DMS79 treated with DMSO at 0.1 percent for 48 hours (cell line): ENCODE measurements at places on chromosomes 11 and 22.

DNA sequence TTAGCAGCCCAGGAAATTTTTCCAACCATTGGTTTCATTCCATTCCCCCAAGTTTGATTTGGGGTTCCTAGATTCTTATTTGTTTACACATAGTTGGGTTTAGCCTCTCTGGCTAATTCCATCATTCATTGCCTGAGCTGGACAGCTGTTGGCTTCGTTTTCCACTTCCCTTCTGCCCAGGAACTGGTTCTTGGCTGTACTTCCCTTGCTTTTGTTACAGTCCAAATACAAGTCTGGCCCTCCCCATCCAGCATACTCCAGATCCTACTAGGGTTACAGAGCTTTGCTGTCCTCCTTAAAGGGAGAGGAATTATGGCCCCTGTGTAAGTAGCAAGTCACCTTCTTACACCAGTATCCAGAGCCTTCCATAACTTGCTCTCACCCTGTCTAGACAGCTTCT lies 356.3 kb downstream of the FAT3 start:
- no peak for DNase-seq

DNA sequence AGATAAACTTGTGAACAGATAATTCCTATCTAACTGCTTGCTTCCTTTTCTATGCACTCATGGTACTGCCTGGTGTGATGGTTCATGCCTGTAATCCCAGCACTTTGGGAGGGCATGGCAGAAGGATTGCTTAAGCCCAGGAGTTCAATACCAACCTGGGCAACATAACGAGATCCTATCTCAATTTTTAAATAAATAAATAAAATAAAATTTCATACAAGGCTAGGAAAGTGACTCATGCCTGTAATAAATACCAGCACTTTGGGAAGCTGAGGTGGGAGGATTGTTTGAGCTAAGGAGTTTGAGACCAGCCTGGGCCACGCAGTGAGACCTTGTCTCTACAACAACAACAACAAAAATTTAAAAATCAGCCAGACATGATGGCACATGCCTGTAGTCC lies 166.6 kb downstream of the COMMD9 start:
- DNase-seq = no peak

GRCh38 chr22:45208993-45209838 lies 31.5 kb downstream of the KIAA0930 start:
- no peak for DNase-seq

- DNase-seq = no peak
Measured at GRCh38 chr11:123384116-123384515, 46.0 kb upstream of the GRAMD1B start.

DNA sequence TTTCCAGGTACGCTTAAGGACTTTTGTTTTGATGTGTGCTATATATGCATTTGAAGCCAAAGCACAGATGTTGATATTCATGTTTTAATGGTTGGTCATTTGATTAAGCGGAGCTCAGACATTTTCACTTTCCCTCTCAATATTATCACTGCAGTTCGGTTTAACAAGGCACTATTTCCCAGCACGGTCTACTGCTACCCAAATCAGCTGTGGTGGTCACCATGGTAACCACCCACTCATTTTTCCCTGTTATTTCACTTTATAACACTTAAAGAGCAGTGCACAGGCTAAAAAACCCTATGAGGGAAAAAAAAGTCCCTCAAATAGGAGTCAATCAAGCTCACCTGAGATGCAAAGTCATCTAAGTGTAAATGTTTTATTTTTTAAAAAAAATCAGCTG lies 439.6 kb upstream of the CCDC90B start:
- no peak for DNase-seq

DNA sequence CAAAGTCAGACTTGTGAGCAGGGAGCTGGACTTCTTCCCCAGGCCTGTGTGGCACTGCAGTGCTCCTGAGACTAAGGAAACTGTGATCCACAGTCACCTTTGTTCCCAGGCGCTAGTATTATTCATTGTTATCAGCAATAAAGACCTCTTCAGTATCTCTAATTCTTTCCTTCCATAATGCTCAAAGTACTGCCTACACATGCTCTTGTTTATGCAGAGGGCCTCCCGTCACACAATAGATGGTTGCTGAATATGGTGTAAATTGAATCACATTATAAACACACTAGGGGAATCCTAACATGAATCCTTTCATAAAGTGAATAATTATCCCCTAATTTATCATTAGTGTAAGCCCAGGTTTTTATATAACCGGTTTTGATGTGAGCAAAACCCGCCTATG lies 493.3 kb downstream of the BUD13 start:
- DNase-seq = no peak

DNA sequence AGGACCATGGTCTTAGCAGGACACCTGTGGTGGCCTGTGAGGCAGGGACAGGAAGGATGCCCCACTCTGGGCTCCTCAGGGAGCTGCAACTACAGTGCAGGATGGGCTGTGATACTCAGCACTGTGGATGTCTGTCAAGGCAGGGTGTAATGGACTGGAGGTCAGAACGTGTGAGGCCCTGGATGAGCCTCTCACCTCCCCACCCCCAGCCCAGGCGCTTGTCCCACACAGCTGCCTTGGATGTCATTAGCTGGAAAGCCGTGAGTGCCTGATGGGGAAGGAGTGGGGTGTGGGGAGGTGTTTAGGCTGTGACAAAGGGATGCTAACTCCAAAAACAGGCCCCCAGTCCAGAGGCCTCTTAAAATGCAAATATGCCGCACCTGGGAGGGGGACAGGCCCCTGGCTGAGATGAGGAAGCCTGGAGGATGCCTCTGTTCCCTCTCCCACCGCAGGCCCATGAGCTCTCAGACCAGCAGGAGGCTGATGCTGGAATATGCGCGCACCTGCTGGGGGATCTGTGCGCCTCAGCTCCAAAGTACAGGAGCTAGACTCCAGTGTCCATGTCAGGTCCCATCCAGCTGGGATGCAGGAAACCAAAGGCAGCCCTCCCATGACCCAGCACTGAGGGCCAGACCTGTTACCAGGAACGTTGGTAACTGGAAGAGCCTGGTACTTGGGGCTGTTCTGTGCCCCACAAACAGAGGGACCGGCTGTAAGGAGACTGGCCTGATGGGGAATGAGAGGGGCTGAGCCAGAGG lies 25.1 kb downstream of the RSPH14 start:
- DNase-seq = no peak

DNA sequence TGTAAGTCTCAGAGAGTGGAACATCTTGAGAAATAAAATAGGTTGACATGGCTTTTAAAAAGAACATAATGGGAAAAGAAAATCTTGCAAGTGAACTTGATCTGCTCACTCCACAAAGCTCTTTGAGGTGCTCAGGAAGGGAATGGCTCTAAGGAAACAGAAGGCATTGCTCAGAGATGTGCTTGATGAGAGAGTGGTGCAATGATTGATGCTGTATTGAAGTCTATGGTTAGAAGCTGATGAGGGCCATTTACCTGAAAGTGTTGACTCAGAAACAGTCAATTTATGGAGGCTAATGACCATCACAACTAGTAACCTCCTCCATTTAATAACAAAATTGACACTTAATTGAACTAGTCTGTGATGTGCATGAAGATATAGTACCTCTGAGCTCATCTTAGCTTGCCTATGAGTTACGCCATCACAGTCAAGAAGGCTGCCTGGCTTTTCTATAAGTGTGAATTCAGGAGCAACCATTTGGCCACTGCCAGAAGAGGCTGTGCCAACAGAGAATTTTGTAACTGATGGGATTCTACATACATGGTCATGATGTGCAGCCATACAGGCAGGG lies 639.1 kb downstream of the JRKL start:
- DNase-seq = no peak

DNA sequence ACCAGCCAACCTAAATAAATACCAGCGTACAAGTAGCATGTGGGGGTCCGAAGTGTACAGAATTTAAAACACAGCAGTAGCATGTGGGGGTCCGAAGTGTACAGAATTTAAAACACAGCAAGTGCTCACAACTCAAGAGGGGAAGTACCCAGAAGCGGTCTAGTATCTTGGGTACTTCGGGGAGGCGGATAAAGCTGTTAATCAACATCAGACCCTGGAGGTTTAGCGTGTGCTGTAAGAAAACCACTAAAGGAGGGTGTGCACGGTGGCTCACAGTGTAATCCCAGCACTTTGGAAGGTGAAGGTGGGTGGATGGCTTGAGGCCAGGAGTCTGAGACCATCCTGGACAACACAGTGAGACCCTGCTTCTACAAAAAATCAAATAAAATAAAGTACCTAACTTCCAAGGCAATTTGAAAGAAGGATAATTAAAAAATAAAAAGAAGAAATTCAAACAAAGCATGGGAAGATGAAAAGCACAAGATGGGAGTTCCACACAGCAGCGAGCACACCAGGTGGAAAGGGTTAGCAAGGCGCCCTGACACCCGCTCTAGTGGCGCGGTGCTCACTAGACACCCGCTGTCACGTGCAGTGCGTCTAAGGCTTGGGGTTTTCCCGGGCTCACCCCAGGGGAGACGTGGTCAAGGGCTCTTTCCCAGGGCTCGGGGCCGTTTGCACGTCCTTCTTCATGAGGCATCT lies 35.0 kb upstream of the MOB2 start:
- no peak for DNase-seq
